NCI-H1092 (cell line): ENCODE measurements at places on chromosomes 13 and 19.

- no peak for DNase-seq
These were observed 87.5 kb downstream of the TSHZ3 start for GRCh38 chr19:31261603-31262212.

DNA sequence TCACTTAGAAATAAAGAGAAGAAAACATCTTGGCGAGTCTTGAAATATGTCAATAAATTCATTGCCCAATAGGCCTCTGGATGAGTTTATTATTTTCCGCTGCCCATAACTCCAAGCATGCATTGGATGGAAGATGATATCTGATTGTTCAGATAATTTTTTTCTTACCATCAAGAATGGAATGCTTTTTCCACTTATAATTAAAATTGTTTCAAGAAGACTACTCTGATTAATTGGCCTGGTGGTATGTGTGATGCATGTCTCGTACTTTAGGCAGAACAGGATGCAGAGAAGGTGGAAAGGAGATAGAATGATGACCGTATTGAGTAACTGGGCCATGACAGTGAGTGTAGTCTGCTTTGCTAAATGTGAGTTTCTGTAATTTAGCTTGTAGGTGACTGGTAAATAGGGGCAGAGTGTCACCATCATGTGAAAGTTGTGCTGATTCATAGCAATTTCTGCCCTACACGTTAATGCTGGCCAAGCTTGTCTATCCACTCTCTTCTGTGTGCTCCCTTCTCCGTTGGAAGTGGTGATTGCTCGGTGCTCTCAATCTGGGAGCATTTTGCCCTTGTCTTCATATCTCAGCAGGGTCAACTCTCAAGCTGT lies 13.5 kb upstream of the SPATA13 start:
- DNase-seq = no peak

GRCh38 chr19:19098084-19098702 lies 34.4 kb downstream of the SLC25A42 start:
- DNase-seq = no peak

DNA sequence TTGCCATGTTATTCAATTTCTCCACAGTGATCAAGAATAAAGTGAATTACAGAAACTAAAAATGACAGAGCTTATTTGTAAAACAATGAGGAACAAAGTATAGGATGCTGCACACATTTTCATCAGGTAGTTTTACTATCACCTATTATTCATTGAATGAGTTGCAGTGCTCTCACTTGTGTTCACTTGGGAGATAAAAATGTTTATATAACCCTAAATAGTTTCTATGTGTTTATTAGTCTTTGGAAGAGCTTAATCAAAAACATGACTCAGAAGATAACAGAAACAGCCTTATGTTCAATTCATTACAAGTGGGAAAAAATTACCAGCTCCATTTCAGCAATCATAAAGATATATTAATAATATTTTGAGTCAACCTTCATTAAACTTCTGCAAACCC lies 796.2 kb downstream of the SLITRK1 start:
- no peak for DNase-seq

GRCh38 chr13:81874681-81875661 lies 1534.0 kb upstream of the SPRY2 start:
- DNase-seq = no peak

- peak; percentile 56 for DNase-seq
These were observed 77.8 kb downstream of the TUBGCP3 start for GRCh38 chr13:112510002-112510780.

DNA sequence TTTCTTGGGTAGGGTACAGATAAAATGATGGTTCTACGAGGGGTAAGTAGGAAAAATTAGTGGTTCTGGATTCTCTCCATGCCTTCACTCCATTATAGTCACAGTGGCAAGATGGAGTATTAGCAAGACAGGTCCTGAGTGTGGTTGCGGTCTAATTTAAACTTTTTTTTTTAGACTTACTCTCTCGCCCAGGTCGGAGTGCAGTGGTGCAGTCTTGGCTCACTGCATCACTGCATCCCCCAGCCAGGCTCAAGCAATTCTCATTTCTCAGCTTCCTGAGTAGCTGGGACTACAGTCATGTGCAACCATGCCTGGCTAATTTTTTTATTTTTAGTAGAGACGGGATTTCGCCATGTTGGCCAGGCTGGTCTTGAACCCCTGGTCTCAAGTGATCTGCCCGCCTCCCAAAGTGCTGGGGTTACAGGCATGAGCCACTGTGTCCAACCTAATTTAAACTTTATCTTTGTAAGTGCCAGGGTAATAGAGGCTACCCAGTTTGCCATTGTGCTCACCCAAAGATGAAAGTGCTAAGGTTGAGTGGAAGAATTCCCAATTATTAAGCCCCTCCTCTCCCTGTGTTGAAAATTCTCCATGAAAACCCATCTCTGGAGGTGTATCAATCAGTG lies 135.6 kb downstream of the TM9SF2 start:
- no peak for DNase-seq

- peak; percentile 88 for DNase-seq
These were observed 140.4 kb downstream of the TEX29 start for GRCh38 chr13:111460548-111461444.

- DNase-seq = no peak
These were observed 418.1 kb downstream of the TSHZ3 start for GRCh38 chr19:30930941-30931706.

GRCh38 chr19:49435670-49436069 lies 5.7 kb downstream of the SLC17A7 start:
- DNase-seq = no peak

DNA sequence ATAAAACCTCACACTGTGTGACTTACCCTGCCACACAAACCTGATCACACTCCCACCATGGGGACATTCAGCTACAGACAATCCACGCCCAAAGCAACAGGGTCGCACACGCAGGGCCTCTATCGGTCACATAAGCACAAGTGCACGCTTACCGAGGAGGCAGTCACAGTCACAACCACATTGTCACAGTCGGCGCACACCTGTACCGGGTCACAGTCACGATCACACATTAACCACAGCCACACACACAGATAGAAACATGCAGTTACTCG lies 579 bp downstream of the ZNF566 start:
- peak; percentile 23 for DNase-seq
